ENCODE measurements at places on chromosomes 13 and 19.

DNA sequence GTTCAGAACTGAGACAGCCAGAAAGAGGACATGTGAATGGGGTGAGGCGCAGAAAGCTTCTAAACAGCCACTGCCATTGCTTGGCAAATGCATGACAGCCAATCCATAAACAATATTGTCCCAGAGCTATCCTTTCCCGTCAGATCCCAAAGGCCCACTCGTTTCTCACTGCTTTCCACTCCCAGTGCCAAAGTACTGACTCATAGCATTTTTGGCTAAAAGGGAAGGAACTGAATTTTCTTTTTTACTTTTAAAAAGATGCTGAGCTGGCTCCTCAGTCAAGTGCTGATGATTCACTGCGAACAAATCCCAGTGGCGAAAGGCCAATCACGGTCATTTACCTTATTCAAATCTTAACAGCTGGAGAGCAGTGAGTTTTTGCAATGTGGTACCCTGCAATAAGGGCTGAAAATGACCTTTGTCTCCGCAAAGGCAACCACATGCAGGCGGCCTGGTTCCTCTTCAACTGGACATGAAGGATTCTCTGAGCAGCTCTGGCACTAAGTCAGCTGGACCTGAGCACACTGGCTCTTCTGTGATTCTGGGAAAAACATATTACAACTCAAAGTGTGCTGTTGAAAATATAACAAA lies 151.7 kb downstream of the DCLK1 start:
- no peak for DNase-seq

GRCh38 chr13:43107780-43108179 lies 84.4 kb downstream of the DNAJC15 start:
- no peak for DNase-seq

DNA sequence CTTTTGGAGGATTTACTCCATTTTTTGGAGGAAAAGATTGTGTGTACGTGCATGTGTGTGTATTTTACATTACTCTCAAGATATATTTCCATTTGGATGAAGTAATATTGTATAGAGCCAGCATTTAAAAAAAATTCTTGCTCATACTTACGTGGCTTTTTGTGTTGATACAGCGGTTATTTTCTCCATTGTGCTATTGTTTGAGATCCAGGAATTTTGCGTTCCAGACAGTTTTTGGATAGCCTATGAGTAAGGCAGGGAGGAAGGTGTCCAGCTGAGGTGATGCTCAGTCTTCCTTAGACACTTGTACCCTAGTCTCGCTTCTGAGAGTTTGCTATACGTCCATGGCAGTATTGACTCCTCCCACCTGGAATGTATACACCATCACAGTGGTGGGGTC lies 92.2 kb upstream of the ARHGEF7 start:
- DNase-seq: no peak

- no peak for DNase-seq
Observed at GRCh38 chr19:9565900-9566705, 18.2 kb downstream of the ZNF121 start.

- no peak for DNase-seq
Observed at GRCh38 chr19:14106840-14107239, 10.7 kb downstream of the PRKACA start.

- DNase-seq: no peak
Observed at GRCh38 chr19:29395111-29395733, 130.6 kb upstream of the VSTM2B start.

- DNase-seq: no peak
Observed at GRCh38 chr13:47109028-47109427, 212.2 kb upstream of the HTR2A start.

DNA sequence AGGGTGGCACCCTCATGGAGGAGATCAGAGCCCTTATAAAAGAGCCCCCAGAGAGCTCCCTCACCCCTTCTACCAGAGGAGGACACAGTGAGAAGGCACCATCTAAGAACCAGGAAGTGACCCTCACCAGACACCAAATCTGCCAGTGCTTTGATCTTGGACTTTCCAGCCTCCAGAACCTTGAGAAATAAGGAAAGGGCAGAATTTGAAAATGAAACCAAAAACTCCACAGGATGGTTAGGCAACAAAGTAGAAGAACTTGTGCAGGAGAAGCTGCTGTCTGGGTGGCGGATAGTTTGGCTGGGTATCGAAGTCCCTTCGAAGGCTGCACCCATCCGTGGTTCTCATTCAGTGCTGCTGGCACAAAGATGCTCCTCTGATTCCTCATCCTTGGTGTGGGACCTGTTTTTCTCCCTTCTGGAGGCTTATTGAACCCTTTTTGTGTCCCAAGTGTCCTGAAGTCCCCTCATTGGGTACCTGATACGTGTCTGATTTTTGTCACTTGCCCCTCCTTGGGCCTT lies 130.8 kb downstream of the KDM4B start:
- DNase-seq: no peak

DNA sequence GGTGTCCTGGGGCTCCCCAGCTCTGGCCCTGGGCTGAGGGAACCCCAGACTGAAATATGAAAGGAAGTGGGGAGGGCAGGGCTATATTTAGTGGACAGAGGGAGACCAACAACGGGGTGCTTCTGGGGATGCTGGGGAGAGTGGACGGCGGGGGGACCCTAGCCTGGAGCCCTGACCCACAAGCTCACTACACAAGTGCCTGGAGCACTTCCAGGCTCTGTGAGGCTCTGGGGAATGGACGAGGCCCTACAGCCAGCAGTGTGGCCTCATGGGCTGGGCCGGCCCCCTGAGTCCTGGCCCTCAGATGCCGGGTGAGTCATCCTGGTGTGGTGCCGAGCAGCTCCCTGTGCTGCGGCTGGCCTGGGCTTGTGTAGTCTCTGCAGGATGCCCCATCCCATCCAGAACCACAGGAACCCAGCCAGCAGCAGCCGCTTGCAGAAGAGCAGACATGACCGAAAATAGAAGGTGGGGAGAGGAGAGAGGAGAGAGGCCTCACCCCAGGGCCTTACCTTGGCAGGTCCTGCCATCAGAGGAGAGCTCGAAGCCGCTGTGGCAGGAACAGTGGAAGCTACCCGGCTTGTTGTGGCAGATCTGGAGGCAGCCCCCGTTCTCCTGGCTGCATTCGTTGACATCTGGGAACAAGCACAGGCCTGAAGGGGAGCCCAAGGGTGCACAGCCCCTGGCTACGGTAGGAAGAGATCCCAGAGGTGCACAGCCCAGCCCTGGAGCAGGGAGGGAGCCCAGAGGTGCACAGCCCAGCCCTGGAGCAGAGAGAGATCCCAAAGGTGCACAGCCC lies 26.1 kb downstream of the GAS6 start:
- DNase-seq: peak; percentile 16

GRCh38 chr19:11481534-11482383 lies 913 bp upstream of the ELAVL3 start:
- peak; percentile 84 for DNase-seq
